ENCODE measurements at places on chromosomes 2 and 18.

GRCh38 chr2:149173220-149173619 lies 134.7 kb downstream of the LYPD6B start:
- peaks cover 2% of the 10 kb centered on the region for H3K36me3 ChIP-seq
- no peak for DNase-seq
- H3K27ac ChIP-seq: no peak overlapping the region
- H3K4me3 ChIP-seq: no peak overlapping the region
- H3K27me3 ChIP-seq: no peaks in the 10 kb centered on the region
- peaks cover 33% of the 10 kb centered on the region for H3K4me1 ChIP-seq

DNA sequence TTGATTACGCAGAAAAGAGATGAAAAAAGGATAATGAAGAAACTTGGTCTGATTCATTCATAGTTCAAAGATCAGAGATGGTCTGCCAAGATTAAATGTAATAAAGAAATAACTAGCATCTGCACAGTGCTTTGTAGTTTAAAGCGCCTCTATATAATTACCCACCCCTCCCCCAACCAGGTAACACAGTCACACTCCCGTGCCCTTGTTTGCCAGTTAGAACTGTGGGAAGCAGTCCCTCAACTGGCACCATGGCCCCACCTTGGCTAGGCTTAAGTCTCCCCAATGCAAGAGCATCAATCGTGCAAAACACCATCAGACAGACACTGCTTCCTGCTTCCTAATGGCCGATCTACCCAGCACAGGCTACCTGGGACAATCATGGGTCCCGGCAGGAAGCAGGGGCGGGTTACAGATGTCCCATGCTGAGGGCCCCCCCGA lies 11.6 kb downstream of the ADCY3 start:
- peaks cover 14% of the 10 kb centered on the region for H3K36me3 ChIP-seq
- peaks cover 8% of the 10 kb centered on the region for H3K4me1 ChIP-seq
- H3K27ac ChIP-seq: no peak overlapping the region
- H3K4me3 ChIP-seq: no peak overlapping the region

GRCh38 chr2:201383136-201383535 lies 26.0 kb upstream of the FLACC1 start:
- H3K36me3 ChIP-seq: peaks cover 60% of the 10 kb centered on the region
- no peak overlapping the region for H3K27ac ChIP-seq
- no peak overlapping the region for H3K4me3 ChIP-seq

DNA sequence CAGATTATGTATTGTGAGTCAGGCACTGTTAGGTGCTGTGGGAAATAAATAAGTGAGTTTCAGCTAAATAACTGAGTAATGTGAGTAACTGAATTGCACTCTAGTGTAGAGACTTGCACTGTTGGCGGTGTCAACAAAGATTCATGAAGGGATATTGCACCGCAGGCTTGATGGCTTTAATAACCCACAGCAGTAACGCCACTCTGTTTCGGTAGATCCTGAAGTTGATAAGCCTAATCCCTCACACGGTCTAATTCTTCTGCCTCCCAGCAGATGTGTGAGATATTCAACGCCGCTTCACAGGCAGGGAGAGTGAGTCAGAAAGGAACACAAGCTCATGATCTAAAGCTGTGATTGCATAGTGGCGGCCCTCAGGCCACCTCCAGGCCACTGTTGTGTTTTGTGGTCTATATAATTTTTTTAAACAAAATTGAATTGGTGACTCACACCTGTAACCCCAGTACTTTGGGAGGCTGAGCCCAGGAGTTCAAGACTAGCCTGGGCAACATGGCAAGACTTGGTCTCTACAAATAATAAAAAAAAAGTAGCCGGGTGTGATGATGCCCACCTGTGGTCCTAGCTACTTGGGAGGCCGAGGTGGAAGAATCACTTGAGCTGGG lies 94.3 kb downstream of the LIPG start:
- H3K4me3 ChIP-seq: no peak overlapping the region
- no peak overlapping the region for H3K27ac ChIP-seq
- peaks cover 32% of the 10 kb centered on the region for H3K4me1 ChIP-seq
- H3K27me3 ChIP-seq: peaks cover 3% of the 10 kb centered on the region
- no peak for DNase-seq

DNA sequence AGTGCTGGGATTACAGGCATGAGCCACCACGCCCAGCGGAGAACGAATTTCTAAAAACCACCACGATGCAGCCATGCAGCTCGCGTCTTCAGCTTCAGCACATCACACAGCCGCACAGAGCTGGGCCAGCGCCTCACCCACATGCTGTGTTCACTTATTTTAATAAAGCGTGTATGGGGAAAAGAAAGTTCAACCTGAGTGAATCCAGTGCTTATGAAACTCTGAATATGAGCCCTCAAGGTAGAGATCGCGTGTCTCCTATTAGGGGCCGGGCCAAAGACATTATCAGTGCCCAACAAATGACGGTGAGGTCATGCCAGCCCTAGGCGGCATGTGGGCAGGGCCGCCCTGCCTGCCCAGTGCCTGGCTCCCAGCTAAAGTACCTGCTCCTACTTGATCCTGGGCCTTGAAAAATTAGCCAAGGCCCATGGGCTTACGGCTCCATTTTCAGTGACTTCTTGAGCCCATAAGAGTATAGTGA lies 44.3 kb downstream of the SPRED2 start:
- H3K27ac ChIP-seq: no peak overlapping the region
- no peaks in the 10 kb centered on the region for H3K27me3 ChIP-seq

GRCh38 chr2:232672588-232672987 lies 24.5 kb upstream of the GIGYF2 start:
- no peak overlapping the region for H3K4me3 ChIP-seq
- no peaks in the 10 kb centered on the region for H3K4me1 ChIP-seq
- H3K27me3 ChIP-seq: no peaks in the 10 kb centered on the region
- DNase-seq: no peak

DNA sequence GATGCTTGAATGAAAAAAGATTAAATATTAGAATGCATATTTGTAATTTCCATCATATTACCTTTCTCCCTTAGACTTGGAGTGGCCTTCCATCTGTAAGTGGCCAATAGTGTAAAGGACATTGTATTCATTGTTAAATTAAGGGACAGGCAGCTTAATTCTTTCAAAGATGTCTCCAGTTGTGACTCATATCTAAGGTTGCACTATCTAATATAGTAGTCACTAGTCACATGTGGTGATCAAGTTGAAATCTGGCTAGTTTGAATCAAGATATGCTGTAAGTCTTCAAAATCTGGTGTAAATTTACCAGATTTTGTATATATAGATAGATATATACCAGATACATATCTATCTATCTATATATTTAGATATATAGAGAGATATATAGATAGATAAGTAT lies 52.4 kb upstream of the AGPS start:
- no peak for DNase-seq
- no peak overlapping the region for H3K4me3 ChIP-seq
